ENCODE measurements at places on chromosomes 3 and 15.

DNA sequence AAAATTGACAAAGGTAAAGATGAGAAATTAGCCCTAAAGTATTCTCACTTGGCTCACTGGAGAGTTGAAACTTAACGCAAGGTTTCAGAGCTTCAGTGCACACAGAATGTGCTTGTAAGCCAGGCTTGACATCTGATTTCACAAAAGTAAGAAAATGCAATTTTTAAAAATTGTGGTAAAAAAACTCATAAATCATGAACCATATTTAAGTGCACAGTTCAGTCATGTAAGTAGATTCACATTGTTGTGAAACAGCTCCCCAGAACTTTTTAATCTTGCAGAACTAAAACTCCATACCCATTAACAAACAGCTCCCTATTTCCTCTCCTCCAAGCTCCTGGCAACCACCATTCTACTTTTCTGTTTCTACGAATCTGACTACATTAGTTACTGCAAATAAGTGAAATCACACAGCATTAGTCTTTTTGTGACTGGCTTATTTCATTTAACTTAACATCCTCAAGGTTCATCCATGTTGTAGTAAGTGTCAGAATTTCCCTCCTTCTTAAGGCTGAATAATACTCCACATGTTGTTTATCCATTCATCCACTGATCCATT lies 14.5 kb downstream of the RTP3 start:
- DNase-seq, result no peak

- DNase-seq, result no peak
Measured at GRCh38 chr15:43792761-43793476, 799 bp downstream of the SERF2 start.

DNA sequence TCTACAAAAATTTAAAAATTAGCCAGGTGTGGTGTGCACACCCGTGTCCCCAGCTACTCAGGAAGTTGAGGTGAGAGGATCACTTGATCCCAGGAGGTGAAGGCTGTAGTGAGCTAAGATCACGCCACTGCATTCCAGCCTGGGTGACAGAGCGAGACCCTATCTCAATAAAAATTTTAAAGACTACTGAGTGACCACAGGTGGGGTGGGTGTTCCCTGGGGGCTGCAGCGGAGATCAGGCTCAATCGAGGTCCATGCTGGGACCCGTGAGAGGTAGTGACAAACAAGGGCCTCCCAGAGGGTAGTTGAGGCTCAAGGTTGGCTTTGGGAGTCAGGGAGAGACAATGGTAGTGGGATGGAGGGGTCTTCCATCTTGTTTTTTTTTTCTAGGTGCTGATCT lies 38.9 kb upstream of the LIMD1 start:
- no peak for DNase-seq

DNA sequence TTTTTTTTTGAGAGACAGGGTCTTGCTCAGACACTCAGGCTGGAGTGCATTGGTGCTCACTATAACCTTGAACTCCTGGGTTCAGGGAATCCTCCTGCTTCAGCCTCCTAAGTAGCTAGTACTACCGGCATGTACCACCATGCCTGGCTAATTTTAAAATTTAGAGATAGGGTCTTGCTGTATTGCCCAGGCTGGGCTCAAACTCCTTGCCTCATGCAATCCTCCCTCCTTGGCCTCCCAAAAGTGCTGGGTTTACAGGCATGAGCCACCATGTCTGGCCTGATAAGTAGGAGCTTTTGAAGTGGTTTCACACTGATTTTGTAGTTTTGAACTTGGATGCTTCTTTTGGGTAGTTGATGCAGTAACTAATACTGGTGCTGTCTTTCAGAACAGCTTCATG lies 7.8 kb downstream of the MAP2K1 start:
- DNase-seq, result no peak

DNA sequence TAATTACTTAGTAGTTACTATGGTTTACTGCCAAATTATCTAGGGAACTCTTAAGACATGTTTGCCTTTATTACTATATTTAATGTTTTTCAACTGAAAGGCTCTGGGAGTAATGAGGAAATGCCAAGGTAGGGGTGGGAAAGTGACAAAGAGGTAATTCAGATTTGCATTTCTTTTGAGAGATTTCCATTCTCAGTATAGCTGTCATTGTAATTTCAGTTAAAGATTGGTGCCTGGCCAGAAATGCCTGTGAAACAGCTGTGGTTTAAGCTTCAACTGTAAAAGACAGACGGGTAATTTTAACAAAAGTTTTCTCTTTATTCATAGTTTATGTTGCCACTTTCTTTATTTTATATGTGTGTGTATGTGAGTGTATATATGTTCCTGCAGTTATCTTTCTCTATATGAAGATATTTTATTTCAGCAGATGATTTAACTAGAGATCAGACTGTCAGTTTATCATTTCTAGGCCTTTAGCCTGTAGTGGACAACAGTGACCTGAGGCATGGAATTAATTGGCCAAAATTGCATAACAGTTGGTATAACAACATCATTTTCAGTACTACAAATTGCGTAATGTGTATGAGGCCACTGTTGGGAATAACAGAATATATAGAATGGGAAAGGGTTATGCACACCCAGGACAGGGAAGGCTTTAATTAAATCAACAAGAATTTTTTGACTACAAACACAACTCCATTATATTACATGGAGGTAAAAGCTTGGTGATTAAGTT lies 119.0 kb downstream of the BBX start:
- no peak for DNase-seq

Measured in smooth muscle cell of the brain vasculature (primary cell).